ENCODE measurements at places on chromosomes 4 and X.
A peak's percentile ranks its signal among the peaks of the same experiment; 100 is the strongest.

DNA sequence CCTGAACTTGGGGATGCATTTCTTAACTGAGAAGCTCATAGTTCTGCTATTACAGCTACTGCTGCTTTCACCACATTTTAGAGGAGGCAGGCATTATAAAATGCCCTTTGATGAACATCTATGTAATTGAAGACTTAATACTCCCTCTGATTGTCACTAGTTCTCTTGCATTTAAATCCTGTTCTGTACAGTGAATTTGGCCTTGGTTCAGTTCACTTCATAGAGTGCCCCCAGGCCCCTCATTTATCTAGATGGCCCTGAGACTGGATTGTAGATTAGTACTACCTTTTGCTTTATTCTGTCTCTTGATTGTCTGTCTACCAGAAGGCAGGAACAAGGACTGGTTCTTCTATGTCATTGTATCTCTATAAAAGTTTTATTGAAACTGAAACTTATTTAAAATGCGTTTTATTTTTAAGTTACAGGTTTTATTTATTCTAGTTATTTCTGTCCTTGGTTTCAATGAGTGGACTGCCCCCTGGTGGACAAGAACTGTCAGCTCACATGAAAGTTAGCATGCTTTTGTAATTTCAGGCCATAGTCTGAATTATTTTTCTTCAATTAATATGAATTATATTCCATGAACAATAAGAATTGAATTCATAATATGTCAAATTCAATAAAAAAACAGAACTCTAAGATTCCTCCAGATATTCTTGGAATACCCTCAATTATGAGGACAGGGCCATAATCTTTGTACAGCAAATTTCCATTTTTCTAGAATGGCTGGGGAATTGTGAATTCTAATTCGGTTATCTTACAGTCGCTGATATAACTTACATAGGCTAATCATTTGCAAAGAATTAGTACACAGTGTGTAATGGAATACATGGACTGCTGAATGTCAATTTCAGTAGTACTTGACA lies 47.2 kb upstream of the TMEM33 start:
- DNase-seq: peak; percentile 65

DNA sequence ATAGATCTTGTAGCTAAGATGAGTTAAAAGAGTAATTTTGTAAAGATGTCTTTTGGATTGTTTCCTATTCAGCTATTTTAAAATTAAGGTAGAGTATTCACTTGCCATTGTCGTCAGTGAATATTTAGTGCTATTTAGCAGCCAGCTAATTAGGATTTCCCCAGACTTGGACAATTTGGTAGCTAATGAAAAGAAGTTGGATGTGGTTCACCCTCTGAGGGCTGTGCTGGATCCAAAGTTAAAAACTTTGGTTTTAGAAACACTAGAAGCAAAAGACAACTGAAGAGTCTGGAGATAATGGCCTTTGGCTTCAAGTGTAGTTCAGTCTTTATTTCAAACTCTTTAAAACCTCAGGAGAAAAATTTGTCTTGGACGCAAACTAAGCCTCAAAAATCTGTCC lies 41.3 kb downstream of the ATG4A start:
- DNase-seq: no peak

DNA sequence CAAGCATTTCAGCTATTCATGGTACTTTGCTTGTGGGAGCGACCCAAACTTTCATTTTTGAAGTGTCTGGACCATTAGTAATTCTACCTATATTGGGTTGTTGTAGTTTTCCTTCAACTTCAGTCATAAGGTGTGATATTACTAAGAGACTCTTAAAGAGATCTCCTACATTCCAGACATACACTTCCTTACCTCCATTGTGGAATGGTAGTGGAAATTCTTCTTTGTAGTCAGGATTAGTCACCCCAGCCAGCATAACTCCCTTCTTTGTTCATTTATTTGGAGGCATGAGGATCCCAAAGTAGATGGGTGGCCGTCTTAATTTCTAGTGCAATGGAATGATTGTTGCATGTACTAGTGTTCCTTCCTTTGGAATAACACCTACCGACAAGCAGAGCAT lies 991.4 kb downstream of the ARAP2 start:
- peak; percentile 1 for DNase-seq

- no peak for DNase-seq
These were observed 245.8 kb downstream of the ARHGAP24 start for GRCh38 chr4:85720735-85721134.

GRCh38 chr4:170875868-170876267 lies 786.1 kb upstream of the AADAT start:
- DNase-seq: peak; percentile 44

DNA sequence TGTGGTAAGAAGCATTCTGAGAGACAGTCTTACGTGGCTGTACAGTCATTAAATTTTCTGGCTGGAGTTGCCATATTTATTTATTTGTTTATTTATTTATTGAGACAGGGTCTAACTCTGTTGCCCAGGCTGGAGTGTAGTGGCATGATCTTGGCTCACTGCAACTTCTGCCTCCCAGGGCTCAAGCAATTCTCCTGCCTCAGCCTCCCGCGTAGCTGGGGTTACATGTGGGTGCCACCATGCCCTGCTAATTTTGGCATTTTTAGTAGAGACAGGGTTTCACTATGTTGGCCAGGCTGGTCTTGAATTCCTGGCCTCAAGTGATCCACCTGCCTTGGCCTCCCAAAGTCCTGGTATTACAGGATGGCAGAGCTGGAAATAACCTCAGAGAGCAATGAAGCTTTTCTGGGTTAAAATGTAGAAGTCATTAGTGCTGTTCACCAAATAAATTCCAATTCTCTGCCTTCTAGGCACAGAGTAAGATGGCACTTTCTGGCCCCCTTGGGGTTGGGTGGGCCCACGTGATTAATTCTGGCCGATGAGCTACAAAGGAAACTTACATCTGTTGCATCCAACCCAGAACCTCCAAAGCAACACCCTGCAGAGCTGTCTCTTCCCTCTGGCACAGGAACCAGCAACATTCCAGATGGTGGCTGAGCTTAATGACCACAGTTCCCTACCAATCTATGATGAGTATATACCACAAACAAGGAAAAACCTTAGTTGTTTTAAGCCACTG lies 4.5 kb downstream of the MRFAP1 start:
- no peak for DNase-seq

- peak; percentile 33 for DNase-seq
These were observed 797 bp downstream of the TXLNG start for GRCh38 chrX:16786791-16787735.

DNA sequence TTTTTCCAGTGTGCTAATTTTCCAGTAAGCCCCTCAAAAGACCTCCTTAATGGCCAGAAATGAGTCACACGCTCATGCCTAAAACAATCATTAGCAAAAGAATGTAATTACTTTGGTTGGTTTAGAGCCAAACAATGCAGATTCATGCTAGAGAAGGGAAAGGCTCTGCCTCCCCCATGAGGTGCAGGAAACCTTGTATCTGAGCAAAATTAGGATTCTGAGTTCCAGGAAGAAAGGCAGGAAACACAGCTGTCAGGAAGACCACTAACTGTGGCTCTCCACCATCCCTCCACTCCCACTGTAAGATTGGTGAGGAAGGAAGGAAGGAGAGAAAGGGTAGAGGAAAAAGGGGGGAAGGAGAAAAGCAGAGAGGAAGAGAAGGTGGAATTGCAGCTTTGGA lies 104.9 kb upstream of the DHX15 start:
- DNase-seq: no peak

DNA sequence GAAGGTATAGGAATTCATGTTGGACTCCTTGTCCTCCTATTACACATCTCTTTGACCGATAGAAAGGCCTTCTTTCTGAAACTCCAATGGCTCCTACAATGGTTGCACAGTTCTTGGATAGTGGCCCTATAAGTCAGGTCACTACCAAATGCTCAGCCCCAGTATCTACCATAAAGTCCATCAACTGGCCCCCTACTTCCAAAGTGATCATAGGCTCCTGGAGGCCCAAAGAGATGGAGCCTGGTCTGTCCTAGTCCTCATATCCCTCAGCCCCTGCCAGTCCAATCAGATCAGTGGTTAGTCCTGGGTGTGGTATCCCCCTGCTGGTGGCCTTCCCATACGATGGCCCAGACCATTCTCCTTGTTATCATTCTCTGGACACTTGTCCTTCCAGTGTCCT lies 30.3 kb downstream of the SULT1E1 start:
- no peak for DNase-seq

GRCh38 chrX:13254076-13254785 lies 65.6 kb downstream of the ATXN3L start:
- no peak for DNase-seq

DNA sequence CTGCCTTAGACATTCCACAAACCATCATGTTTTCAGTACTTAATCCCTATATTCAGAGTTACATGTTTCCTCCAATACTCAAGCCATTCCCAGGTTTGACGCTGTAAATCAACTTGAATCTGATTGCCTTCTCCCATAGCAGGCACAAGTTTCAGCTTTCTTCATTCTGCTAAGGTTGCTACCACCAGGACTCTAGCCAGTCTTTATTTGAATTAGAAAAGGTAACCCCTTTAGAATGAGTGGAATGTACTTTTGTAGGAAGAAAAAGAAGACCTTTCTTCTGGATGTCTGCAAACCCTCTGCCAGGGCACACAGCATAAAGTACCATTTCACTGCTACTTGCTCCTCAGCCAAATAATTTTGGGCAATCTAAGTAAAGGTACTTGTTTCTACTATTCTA lies 10.7 kb upstream of the RBMXL3 start:
- DNase-seq: peak; percentile 39

GRCh38 chr4:2280531-2281300 lies 18.8 kb upstream of the MXD4 start:
- DNase-seq: no peak

GRCh38 chr4:1869530-1870327 lies 1.5 kb upstream of the NSD2 start:
- no peak for DNase-seq

GRCh38 chr4:89277412-89277811 lies 30.2 kb downstream of the GPRIN3 start:
- no peak for DNase-seq

GRCh38 chrX:152904151-152905080 lies 6.5 kb downstream of the ZNF185 start:
- DNase-seq: peak; percentile 70

DNA sequence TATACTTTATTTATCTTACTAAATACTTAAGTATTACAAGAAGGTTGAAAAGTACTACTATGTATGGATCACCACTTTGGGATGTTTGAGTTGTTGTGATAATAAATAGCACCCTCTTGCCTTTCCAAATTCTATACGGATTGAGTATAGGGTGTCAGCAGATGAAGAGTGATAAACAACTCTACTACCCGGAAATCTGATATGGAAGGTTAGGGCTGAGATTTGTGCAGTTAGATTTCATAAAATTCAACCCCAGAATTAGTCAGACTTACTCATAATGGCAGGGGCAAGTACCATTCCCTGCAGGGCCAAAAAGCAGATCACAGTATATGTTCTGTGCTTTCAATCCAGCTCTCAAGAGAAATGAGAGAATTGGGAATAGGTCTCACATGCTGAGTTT lies 1008.9 kb upstream of the PCDH7 start:
- DNase-seq: no peak

All from GM23338 (cell line).